ENCODE measurements at places on chromosomes 7 and 10.
A peak's percentile ranks its signal among the peaks of the same experiment; 100 is the strongest.

DNA sequence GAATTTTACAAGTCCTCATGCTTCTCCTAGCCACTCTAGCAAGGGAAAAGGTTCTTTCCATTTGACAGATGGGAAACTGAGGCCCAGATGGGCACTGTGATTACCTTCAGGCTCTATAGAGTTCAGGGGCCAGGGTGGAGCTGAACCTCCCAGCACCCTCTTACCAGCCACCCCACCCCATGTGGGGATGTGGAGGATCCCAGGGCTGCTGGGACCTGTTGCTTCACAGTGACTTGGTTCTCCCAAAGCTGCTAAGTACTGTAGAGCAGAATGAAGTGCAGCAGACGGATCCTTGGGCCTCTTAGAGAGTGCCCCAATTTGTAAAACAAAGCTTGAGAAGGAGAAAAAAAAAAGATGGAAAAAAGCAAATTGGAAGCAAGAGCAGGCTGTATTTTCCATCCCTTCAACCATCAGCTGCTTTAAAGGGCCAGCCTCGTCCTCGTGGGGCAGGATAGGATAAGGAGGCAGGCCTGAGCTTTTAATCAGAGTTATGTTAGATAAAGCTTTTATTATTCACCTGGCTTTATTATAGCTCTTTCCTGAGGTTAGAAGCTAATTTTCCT is 147.0 kb downstream of the CDH23 start:
- DNase-seq = no peak

GRCh38 chr7:115747174-115747573 is 283.4 kb downstream of the TFEC start:
- DNase-seq = no peak

- DNase-seq = peak; percentile 35
Measured at GRCh38 chr10:117342641-117343040, 32.6 kb downstream of the PDZD8 start.

GRCh38 chr7:11332186-11332864 is 358.7 kb downstream of the PHF14 start:
- DNase-seq = no peak

DNA sequence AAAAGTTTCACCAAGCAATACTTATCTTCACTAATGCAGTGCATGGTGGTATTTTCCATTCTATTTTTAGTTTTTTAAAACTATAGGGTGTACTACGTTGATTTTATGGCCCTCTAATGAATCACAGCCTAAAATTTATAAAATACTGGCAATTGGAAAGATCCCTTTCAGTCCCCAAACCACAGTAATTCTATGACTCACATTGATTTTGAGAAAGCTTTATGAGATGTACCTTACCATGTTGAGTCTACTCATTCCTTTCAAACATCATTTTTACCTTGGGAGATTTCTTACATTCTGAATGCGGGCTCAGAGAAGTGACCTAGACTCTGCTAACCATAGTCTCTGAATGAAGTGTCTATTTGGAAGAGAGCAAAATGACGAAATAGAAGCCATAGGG is 141.6 kb downstream of the GPR85 start:
- DNase-seq = no peak

DNA sequence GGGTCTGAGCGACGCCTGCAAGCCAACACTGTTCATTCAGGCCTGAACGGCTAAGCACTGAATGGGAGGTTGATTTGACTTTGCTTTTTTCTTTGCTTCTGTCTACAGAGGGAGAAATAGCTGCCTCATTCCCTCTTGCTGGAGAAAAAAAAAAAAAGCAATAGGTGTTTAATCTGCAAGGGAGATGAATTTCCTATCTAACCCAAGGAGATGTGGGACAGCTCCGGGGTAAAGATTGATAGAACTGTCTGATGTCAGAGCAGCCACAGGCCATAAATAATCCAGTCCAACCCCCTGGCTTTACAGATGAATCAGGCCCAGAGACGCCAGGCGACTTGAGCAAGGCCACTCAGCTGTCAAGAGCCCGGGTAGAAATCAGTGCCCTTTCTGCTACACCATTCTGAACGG is 168.0 kb downstream of the ARHGAP12 start:
- no peak for DNase-seq

- DNase-seq = no peak
Measured at GRCh38 chr7:120402079-120402767, 129.2 kb downstream of the KCND2 start.

- DNase-seq = no peak
Measured at GRCh38 chr7:37820708-37821468, 27.5 kb upstream of the NME8 start.

- DNase-seq = peak; percentile 69
Measured at GRCh38 chr10:63267414-63268148, 134.5 kb downstream of the NRBF2 start.

GRCh38 chr10:30172091-30172490 is 112.7 kb upstream of the JCAD start:
- DNase-seq = no peak

- DNase-seq = no peak
Measured at GRCh38 chr7:157335991-157336382, 817 bp upstream of the DNAJB6 start.

- DNase-seq = no peak
Measured at GRCh38 chr10:79209340-79209739, 137.9 kb upstream of the PPIF start.

- no peak for DNase-seq
Measured at GRCh38 chr10:35707642-35708425, 65.7 kb upstream of the FZD8 start.

- DNase-seq = no peak
Measured at GRCh38 chr7:116565981-116566380, 41.1 kb downstream of the CAV1 start.

- no peak for DNase-seq
Measured at GRCh38 chr7:157558875-157559595, 222.2 kb downstream of the DNAJB6 start.

GRCh38 chr10:69629897-69630650 is at the start of gene FAM241B:
FAM241B (plus strand) TSS chr10:69630247; CDS start chr10:69631744, 1,497 bp downstream.
- DNase-seq = peak; percentile 81

DNA sequence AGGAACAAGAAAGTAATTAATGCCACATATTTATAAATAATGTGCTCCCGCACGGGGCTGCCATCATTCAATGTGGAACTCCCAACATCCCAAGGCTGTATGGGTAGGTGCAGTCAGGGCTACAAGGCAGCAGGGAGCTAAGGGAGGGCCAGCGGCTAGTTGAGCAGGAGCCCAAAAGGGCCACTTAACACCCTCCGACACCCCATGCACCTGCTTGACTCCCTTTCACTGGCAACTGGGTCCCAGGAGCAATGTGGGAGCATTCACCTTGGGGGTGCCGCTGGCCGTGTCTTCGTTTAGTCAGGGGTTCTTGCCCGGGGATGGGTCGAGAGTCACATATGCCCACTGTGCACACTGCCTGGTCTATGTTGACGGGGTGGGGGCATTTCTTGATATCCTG is 27.9 kb downstream of the SCART1 start:
- no peak for DNase-seq

DNA sequence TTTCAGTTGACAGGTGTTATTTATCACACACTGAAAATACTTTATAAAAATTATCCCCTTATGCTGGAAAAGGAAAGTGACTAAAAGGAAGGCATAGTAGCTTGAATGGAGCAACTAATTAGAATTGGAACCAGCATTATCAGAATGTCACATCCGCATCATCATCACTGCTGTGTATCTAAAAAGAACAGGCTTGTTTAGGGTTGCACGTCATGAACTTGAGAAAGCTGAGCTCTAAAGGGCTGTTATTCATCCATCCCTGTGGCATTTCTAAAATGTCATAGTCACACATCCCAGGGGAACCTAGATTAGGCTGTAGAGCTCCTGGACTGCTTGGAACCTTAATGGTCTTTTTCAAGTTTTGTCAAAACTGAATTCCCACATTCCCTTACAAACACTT is 54.4 kb downstream of the KLHDC10 start:
- no peak for DNase-seq

- DNase-seq = no peak
Measured at GRCh38 chr7:90512821-90513254, 43.4 kb downstream of the PTTG1IP2 start.

DNA sequence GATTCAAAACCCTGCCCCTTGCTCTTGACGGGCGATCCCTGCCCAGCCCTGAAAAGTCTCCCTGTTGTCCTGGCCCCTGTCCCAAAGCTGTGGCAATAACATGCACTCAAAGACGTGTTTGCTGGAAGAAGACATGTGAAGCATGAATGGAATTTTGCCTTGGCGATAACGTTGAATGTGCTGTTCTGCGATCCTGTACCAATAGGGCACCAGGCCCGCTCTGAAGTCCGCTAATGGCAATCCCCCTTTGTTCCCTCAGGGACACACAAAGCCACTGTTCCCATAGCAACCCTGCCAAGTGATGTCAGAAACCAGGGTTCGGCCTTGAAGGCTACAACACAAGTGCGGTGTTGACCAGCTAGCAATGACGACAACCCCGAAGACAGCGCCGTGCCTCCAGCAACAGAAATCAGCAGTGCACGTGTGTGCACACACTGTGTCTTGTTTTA is 284.6 kb downstream of the KLF6 start:
- DNase-seq = no peak

- no peak for DNase-seq
Measured at GRCh38 chr10:30045961-30046360, 13.4 kb downstream of the JCAD start.
